Hematopoietic multipotent progenitor cell (in vitro differentiated cells): ENCODE measurements at places on chromosomes 1 and 21. TPM values are rescaled to one million over a fixed set of nuclear protein-coding genes. Genes with fewer than 3 reads are reported as not detected.

DNA sequence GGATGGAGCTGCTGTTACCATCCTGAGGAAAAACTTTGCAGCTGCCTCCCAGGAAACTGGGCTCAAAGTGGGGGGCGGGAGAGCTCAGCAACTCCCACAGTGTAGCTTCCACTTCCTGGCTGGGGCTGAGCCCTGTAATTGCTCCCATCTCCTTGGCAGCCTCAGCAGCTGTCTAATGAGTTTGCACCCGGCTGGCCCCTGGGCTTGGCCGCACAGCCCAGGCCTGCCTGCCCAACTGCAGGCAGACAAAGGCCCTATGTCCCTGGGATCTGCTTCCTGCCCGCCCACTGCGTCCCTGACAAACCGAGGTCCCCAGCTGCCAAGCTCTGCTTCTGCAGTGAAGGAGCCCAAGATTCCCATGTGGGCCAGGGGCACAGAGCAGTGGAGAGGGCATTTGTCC, 30.1 kb downstream of the EDN2 start:
- DNase-seq, result no peak

Gene KLHDC8A
- total RNA-seq, result under 0.01 TPM

Gene OPTC
- not detected for total RNA-seq

- DNase-seq, result no peak
Observed at GRCh38 chr1:31161571-31161970, 78.1 kb downstream of the NKAIN1 start.

DNA sequence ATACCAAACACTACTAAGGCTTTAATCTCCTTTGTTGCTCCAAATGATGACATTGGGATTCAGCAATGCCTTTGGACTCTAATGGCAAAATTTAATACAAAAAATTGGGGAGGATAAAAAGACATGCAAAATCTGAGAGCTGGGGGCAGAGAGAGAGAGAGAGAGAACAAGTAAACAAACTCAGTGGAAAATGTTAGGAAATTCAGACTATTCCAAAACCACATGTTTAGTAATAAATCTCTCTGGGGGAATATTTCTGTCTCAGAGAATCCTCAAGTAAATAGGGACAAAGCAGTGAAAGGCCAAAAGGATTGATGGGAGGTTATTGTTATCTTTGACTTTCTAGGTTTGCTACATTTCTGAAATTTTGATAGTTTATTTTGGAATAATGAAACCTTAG, 65.7 kb downstream of the PLA2G4A start:
- DNase-seq, result no peak

Gene LCE3D
- not detected for total RNA-seq

GRCh38 chr1:15083578-15083977, 70.0 kb upstream of the TMEM51 start:
- DNase-seq, result no peak

GRCh38 chr21:39531064-39531463, 79.3 kb downstream of the SH3BGR start:
- DNase-seq, result no peak

Gene CLDN19
- under 0.01 TPM for total RNA-seq

Gene S100B
- 0.81 TPM for total RNA-seq

GRCh38 chr1:119327450-119328155, 41.0 kb upstream of the HAO2 start:
- DNase-seq, result peak; percentile 40

- DNase-seq, result no peak
Observed at GRCh38 chr1:175503538-175503937, 239.9 kb downstream of the TNR start.

Gene RNF223
- not detected for total RNA-seq

Gene TEDDM1
- not detected for total RNA-seq

DNA sequence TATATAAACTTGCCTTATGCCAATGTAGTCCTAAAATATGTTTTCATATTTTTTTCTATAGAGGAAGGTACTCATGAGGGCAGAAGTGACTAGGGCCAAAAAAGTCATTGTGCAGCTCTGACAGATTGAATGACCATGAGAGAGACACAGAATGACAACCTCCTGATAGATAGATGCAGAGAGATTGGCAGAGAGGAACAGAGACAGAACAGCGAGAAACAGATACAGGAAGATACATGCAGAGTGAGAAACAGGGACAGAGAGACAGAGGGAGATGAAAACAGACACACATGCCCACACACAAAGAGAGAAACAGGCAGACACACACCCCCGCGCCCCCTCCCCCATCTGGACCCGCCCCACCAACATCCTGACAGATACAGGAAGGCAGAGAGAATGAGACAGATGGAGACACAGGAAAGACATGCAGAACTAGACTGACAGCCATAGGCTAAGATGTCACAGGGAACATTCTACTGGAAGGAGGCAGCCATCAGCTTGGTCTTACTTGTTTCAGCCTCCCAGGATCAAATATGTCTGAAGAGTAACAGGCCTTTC, 211.1 kb downstream of the ST6GALNAC3 start:
- DNase-seq, result no peak

DNA sequence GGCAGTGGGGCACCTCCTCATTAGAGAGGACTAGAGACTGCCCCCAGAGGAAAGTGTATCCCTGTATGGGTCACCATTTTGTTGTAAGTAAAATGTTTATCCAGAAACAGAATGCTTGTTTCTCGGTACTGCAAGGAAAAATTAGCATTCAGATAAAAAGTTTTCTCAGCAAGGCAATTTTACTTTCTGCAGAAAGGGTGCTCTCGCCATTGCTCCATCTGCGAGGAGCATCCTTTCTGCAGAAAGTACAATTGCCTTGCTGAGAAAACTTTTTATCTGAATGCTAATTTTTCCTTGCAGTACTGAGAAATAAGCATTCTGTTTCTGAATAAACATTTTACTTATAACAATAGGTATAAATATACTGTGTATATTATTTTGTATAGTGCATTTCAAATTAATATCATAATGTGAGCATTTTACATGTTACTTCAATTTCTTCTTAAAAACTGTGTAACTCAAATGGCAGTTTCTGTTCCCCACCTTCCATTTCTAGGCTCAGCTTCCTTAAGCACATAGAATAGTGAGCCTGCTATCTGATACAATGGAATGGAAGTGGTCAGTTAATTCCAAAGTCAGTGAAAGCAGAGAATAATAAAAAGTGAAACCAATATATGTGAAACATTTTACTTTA, 76.5 kb upstream of the DESI2 start:
- DNase-seq, result no peak

GRCh38 chr1:6239950-6240768, 3.8 kb upstream of the HES3 start:
- DNase-seq, result no peak

- DNase-seq, result no peak
Observed at GRCh38 chr1:193633991-193634390, 447.6 kb upstream of the B3GALT2 start.

Gene FMO5
- 3.8 TPM for total RNA-seq

DNA sequence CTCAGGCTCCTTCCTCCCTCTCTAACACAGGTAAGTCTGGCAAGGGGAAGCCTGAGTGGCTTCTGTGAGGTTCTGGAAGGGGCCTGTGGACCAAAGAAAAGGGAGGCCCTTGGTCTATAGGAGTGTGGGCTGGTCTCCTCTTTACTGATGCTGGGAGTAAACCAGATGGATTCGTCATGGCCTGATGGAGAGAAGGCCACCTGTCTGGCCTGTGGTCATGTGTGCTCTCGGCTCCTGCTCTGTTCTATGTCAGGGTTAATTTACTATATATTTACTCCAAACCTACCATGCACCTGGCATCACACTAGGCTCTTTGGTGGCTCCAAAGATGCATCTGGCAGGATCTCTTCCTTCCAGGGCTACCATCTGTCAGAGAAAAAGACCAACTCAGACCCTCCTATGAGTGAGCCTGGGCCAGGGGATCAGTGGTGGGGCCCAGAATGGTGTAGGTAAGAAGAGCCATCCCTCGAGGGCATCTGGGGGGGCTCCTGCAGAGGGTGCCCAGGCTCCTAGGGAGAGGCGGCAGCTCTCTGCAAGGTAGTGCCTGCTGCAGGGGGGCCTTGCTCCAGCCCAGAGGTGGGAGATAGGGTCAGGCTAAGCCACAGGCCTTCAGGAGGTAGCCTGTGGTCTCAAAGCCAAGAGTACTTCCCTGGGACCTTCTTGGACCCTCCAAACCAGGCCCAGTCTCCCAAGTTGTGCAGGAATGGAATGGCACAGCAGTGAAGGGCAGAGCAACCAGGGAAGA, 68.2 kb upstream of the SELENON start:
- no peak for DNase-seq

GRCh38 chr21:41589620-41590175, 81.7 kb upstream of the TMPRSS2 start:
- no peak for DNase-seq

DNA sequence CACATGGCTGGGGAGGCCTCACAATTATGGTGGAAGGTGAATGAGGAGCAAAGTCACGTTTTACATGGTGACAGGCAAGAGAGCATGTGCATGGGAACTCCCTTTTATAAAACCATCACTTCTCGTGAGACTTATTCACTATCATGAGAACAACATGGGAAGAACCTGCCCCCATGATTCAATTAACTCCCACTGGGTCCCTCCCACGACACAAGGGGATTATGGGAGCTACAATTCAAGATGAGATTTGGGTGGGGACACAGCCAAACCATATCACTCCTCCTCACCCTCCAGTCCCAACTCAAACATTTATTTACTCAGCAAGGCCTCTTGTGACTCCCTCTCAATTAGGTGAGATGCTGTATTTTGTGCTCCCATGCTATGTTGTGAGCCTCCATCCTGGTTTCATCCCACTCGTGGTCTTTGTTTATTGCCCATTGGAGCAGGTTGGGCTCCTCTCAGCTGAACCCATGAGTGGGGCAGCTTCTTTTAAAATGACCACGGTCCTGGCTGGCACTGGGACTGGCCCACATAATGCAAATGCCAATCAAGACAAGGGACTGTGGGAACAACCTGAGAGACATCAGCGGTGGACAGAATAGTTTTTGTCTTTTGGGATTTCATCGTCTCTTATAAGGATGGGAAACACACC, 28.8 kb downstream of the IRF2BP2 start:
- no peak for DNase-seq

DNA sequence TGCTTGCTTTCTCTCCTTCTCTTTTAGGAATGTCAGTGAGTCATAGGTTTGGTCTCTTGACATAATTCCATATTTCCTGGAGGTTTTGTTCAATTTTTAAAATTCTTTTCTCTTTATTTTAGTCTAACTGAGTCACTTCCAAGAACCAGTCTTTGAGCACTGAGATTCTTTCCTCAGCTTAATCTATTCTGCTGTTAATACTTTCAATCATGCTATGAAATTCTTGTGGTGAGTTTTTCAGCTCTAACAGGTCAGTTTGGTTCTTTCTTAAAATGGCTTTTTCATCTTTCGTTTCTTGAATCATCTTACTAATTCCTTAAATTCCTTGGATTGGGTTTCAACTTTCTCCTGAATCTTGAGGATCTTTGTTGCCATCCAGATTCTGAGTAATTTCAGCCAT, 321.0 kb downstream of the PTBP2 start:
- no peak for DNase-seq

DNA sequence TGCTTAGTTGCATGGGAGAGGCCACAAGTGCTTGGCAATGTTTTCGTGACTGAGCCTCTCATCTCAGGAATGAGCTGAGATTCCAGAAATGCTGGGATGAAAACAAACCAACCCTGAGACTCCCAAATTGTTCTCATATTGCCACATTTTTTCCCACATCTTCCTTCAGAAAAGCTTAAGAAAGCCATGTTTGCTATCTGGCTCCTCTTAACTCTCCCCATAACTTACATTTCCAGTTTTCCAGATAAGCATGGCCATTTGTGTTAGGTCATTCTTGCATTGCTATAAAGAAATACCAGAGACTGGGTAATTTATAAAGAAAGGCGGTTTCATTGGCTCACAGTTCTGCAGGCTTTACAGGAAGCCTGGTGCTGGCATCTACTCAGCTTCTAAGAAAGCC, 17.2 kb downstream of the DSCAM start:
- DNase-seq, result no peak

Gene CD58
- total RNA-seq, result 26.9 TPM

DNA sequence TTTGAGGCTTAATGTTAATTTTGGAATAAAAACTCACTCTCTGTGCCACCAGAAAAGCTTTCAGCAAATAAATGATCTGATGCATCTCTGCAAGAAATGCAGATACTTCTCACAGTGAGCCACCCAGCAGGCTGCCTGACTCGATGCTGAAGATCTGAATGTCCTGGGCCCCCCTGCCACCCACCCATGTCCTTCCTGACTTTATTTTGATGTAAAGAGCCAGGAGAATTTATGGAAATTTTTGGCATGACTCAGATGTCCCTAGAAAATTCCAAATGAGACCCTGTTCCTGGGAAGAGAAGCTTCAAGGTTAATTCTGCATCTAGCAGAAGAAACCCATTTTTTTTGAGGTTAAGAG, 62.8 kb upstream of the COA6 start:
- DNase-seq, result no peak

DNA sequence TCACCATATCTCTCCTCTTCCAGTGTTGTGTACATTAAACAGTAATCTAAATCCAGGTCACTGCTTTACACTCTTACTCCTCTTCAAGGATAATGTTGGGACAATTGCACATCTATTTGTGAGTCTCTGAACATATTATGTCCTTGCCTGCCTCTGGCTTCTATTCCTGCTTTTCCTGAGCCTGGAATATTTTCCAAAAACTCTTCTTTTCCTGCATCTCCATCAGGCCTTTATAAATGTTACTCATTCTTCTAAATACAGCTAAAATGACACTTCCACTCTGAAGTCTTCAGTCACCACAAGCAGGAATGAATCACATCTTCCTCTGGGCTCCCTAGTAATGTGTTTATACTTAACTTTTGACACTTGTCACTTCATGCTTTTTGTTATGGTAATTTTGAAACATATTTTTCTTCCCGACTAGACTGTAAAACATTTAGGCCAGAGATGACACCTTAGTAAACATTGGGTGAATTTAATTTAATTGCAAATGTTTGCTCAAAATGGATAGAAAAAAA, 396.0 kb downstream of the LRRIQ3 start:
- DNase-seq, result no peak

Gene FCER1A
- 88.6 TPM for total RNA-seq

Gene TSSK3
- 0.27 TPM for total RNA-seq

Gene CCDC24
- total RNA-seq, result 4.6 TPM

DNA sequence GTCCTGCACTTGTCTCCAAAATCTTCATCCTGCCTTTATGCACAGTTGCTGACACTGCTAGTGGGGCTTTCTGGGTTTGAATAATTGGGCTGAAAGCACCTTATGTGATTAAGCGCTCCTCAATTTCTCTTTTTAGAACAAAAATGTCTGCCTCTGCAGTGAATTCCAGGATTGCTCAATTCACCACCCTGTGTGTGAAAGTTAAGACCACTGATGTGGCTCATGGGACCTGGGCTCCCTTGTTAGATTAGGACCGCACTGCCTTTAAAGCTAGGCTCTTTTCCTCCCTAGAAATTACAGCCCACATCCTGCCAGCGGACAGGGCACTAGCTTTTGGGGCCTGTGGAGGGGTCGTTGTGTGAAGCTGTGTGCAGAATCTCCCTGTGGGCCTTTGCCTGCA, 18.8 kb downstream of the KIAA1614 start:
- no peak for DNase-seq

Gene PSRC1
- 1.3 TPM for total RNA-seq

GRCh38 chr1:192011525-192011924, 146.7 kb upstream of the RGS18 start:
- DNase-seq, result no peak

- no peak for DNase-seq
Observed at GRCh38 chr1:86169625-86170024, 13.1 kb upstream of the COL24A1 start.
